ENCODE measurements at places on chromosomes 6 and 20. TPM values are rescaled to one million over a fixed set of nuclear protein-coding genes. Genes with fewer than 3 reads are reported as not detected.
A peak's percentile ranks its signal among the peaks of the same experiment; 100 is the strongest.

Gene SGK1
- total RNA-seq = 13.5 TPM

- no peak for DNase-seq
Measured at GRCh38 chr6:17116117-17116440, 14.2 kb downstream of the STMND1 start.

DNA sequence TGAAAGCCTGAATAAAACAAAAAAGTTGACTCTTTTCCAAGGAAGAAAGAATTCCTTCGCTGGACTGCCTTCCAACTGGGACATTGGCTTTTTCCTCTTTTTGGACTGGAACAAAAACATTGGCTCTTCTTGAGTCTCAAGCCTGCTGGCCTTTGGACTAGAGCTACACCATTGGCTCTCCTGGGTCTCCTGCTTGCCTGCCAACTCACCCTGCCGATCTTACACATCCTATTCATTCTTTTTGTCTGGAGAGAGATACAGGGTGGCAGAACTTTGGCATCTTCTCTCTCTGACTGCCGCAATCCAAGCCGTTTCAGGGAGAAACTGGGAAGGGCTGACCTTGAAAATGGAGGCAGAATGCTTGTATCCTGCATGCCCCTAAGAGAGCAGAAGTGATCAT is 20.2 kb downstream of the DDO start:
- no peak for DNase-seq

Gene CASS4
- total RNA-seq = 5.1 TPM

Gene BPIFB4
- not detected for total RNA-seq

DNA sequence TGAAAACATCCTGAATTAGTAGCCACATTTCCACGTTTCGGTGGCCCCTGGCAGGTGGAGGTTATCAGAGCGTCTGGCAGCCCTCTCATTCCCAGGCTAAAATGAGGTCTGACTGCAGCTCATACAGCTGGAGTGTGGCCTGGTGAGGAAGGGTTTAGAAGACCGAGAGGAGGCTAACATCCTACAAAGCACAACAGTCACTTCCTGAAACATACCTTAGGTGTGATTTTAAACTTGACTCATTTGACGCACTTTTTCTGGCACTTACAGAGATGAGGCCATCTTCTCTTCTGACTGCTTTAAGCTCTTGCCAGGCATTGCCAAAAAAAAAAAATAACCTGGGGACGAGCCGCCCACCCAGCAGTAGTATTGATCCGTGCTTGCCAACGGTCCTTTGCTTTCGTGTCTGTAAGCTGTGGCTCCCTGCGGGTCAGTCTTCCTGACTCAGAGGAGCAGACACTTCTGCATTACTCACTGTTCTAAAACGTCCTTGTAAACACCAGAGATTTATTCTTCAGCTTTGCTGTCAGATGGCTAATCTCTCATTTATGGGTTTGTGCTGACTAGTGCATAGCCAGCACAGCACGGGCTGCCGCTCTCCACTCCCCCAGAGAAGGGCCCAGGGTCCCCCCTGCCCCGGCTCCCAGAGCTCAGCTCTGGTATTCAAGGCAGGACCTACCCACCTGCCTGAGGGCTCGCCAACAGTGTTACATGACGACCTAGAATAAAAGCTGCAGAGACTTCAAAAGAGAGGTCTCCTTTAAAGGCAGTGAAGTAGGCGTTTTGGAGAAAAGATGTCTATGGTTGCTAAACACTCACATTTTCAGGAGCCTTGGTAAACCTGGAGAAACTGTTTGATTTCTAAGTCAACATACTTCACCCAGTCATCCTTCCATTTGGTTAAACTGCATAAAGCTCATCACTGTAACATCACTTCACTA is 78.5 kb upstream of the FRMD1 start:
- peak; percentile 16 for DNase-seq

DNA sequence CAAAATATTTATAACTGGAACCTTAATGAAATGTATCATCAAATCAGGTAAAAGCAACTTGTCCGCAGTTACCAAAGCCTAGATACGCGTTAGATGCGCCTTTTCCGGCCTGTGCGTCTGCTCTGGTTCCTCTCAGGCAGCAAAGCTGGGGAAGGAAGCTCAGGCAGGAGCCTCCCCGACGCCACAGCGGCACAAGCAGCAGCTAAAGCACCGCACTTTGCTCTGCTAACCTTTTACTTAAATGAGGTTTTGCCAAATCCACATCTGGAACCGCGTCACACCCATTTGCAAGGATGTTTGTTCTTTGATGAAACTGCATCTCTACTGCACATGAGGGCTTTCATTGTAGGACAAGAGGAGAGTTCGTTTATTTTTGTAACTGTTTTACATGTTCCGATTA is 36.8 kb downstream of the THBS2 start:
- no peak for DNase-seq

Gene ADIG
- total RNA-seq = not detected

Gene ECT2L
- total RNA-seq = not detected

Gene EPHA7
- not detected for total RNA-seq

- no peak for DNase-seq
Measured at GRCh38 chr6:56280126-56280525, 32.7 kb upstream of the COL21A1 start.

Gene SYNDIG1
- total RNA-seq = not detected

Gene CST2
- not detected for total RNA-seq

- no peak for DNase-seq
Measured at GRCh38 chr6:126937426-126937825, 181.0 kb upstream of the RSPO3 start.

DNA sequence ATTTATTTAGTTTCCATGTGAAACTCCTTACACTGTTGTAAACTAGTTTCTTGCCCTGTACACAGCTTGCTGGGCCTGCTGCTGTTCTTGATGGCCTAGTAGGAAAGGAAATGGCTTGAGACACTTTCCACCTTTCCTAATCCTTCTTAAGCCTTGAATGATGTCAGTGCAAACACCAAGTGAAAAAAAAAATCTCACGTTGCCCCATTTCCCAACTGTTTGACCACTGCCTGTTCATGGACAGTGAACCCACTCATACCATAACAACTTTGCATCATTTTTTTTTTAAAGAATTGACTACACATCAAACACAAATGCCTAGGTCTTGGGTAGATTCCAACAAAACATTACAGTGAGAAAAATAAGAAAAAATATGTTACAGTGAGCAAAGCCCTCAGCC is 653.6 kb upstream of the FLRT3 start:
- no peak for DNase-seq

GRCh38 chr6:89250239-89250638 is 33.1 kb upstream of the GABRR1 start:
- DNase-seq = no peak

DNA sequence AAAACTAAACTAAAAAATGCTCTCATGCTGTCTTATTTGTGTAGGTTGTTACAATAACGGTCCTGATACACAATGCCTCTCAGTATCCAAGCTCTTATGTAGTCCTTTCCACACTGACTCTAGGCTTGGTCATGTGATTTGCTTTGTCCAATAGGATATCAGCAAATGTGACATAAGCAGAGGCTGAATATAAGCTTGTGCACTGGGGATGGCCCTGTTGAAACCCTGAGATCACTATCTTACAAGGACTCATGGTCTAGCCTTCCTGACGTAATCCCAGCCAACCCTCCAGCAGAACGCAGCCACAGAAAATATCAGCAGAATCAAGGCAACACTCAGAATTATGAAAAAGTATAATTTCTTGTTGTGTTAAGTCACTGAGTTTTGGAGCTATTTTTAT is 145.1 kb upstream of the CCN2 start:
- no peak for DNase-seq

DNA sequence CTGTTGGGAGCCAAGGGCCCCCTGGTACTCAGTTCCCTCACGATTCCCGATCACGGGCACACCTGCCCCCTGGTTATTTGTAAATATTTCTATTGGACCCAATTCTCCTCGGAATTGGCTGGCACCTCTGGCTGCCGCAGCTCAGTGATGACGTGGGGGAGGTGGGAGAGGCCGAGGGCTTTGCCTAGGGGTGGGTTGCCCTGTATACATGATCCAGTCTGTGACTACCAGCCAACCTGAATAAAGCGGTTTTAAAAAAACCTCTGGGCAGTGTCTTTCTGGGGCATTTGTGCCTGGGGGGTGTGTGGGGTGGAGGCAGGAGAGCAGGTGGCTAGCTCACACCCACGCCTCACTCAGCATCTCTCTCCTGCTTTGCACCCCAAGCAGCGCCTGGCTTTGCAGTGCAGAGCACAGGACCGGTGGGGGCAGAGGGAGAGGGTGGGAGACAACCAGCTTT is 42.2 kb downstream of the VSTM2L start:
- DNase-seq = no peak

Gene CST5
- not detected for total RNA-seq

GRCh38 chr6:7939864-7940228 is 29.3 kb upstream of the TXNDC5 start:
- DNase-seq = no peak

DNA sequence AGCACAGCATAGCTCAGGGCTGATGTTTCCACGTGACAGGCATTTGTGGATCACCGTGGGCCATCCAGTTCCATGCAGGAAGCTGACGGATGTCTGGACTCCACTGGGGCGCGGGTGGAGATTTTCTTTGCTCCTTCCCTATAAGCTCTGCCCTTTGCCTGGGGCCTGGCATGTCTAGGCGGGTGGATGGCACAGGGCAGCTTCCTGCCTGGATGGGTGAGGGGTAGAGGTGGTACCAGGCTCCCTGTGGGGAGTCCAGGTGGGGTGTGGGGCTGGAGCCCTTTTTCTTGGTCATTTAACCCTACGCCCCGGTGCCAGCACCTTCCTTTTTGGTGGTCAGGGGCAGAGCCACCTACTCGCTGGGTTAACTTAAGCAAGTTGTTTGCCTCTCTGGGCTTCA is 10.4 kb downstream of the FAM110A start:
- no peak for DNase-seq

All from activated CD4-positive, alpha-beta T cell treated with anti-CD3 and anti-CD28 coated beads for 36 hours (primary cell).